SW 1271 (cell line): ENCODE measurements at places on chromosomes 16 and 17.

DNA sequence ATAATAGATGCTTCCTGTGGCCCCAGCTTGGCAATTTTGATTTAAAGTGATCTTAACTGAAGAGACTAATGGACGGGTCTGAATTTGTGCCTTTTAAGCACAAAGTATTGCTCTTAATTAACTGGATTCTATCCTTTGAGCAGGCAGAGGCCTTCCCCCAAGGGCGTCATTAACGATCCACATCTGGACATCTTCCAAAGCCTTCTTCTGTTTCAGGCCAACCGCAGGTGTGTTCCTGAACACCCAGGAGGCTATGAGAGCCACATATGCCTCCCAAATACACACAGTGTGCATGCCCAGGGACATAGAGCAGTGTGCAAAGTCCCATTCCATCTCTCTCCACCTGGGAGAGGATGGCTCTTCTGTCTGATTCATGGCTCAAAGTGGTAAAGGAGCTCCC lies 42.3 kb downstream of the MAPT start:
- DNase-seq: no peak

DNA sequence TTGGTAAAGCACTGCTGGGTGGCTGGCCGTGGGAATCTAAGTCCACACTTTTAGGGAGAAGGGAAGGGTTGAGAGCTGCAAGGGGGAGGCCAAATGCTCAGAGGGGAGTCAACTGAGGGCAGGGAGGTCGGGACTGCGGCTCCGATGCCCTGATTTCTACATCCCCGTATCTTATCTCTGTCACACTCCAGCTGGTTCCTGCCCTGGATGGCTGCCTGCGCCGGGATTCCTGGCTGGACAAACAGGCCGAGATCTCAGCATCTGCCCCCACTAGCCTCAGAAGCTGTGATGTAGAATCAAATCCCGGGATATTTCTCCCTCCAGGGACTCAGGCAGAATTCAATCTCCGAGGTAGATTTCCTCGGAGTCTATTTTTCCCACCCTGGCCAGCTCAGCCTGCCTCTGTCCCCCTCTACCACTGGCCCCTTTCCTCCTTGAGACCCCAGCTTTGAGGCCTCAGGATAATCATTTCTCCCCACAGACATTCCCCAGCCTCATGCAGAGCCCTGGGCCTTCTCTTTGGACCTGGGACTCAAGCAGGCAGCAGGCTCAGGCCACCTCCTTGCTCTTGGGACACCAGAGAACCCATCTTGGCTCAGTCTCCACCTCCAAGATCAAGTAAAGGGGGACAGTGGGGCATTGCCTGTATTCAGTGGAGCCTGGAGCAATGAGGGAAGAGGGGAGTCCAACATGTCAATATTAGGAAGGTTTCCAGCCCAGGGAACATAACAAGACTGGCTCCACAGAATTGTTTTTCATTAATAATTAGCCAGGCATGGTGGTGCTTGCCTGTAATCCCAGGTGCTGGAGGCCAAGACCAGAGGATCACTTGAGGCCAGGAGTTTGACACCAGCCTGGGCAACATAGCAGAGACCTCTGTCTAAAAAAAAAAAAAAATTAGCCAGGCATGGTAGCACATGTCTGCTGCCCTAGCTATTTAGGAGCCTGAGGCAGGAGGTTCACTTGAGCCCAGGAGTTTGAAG lies 1.8 kb downstream of the SHBG start:
- no peak for DNase-seq

DNA sequence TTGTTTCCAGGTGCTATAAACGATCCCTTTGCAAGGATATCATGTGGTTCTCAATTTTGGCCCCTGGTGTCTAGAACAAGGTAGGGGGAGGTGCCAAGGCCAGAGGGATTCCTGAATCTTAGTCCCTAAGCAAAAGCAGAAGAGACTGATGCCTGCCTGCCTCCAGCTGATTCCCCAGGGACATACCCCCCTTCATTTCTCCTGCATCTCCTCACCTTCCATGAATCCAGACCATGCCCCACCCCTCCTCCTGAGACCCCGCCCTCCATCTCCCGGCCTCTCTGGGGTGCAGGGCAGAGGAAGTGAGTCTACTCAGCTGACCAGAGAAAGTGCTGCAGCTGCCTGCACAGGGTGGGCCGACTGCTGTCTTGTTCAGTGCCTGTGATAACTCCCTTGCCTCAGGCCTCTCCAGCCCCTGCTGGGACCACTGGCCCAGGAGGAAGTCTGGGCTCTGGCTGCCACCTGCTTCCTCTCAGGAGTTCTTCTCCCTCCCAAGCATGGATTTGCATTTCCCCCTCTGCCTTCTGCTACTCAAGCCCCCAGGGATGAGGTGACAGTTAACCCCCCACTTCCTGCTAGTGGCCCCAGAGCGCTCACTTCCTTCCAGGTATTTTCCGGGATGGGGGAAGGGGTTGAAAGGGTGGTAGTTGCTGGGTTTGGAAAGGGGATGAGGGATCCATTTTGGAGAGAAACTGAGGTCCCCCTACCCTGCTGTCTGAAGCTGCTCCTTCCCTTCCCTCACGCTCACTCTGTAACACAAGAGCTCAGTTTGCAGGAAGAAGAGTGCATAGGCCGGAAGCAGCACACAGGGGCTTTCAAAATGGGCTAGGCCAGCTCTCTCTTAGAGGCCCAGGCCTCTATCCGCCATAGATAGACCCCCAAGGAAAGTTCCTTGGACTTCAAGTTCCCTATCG lies 10.5 kb upstream of the TSPOAP1 start:
- no peak for DNase-seq

- no peak for DNase-seq
These were observed 15.5 kb downstream of the RMI2 start for GRCh38 chr16:11360641-11361373.

- DNase-seq: peak; percentile 34
These were observed 196.2 kb upstream of the NLRP1 start for GRCh38 chr17:5780476-5780875.

DNA sequence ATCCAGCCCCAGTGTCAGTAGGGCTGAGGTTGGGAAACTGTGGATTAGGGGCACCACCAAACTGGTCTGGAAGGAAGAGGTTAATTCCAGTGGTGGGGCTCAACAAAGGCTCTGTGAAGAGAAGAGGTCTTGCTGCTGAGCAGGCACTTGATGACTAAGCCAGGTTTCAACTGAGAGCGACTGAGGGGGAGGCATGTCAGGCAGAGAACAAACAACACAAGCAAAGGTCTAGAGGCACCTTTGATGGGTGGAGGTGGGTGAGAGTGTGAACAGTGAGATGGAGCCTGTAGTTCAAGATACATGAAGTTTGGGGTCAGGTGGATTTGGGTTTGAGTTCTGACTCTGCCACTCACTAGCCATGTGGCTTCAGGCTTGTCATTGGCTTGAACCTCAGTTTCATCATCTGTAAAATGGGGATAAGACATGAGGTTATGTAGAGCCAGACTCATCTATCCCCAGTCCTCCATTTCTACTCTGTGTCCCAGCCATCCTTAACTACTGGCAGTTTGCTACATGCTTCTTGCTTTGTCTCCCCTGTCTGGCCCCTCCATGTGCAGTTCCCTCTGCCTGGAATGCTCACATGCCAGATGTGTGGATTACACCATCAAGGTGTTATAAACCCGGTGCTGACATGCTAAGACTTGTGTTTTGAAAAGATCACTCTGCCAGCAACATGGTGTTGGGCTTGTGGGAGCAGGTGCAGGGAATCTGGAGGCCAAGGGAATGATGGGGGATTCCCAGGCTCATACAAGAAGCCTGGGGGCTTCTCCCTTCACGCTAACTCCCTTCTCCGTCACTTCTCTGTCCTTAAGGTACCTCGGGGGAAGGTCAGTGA lies 3.0 kb upstream of the RMI2 start:
- DNase-seq: no peak

DNA sequence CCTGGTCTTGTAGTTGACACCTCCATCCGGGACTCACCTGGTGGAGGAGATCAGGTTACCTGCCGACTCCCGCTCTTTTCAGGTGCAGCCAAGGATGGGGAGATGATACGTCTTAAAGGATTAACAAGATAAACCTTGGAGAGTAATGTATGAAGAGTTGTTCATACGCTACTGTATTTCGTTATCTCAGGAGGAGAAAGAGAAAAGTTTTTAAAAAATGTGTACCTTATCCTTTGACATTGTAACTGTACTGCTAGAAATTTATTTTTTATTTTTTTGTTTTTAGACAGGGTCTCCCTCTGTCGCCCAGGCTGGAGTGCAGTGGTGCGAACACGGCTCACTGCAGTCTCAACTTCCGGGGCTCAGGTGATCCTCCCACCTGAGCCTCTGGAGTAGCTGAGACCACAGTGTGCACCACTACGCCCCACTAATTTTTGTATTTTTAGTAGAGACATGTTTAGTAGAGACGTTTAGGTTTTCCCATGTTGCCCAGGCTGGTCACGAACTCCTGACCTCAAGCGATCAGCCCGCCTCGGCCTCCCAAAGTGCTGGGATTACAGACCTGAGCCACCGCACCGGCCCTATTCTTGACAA lies 764 bp upstream of the SMURF2 start:
- DNase-seq: no peak

GRCh38 chr17:16464303-16465051 lies 27.5 kb downstream of the LRRC75A start:
- DNase-seq: no peak

- DNase-seq: no peak
These were observed 296.4 kb downstream of the GRIN2A start for GRCh38 chr16:9885876-9886275.

DNA sequence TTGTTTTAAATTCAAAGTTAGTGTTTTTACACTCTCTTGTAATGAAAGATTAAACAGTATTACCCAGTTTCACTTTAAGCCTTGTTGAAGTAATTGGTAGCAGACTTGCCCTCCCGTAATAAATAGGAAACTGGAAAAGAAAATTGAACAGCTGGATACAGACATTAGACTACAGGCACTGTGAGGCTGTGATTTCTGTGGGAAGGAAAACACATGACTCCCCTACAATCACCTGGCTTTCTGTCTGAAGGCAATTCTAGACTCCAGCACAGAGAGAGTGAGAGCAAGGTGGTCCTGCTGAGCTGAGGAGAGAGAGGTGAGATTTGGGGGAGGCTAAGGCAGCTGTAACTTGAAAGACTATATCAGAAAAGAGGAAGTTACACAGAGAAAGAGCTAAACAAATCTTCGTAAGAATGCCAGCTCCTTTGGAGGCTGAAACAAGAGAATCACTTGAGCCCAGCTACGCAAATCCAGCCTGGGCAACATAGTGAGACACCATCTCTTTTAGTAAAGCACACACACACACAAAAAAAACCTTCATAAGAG lies 57.8 kb upstream of the CDYL2 start:
- no peak for DNase-seq

DNA sequence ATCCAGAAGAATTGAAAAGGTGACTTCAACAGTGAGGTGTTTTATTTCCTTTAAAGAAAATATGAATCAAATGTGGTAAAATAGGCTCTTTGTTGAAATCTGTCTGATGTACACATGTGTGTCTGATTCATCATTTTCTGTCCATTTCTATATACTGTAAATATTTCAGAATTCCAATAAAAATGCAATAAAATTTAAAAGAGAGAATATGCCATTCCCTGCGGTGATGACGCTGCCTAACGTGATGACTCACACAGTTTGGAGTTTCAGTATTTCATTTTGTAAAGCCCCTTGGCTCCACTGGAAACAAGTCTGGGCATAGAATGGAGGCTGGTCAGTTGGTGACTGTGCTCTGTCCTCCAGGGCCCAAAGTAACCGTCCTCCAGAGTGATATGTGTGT lies 482.5 kb upstream of the CDH5 start:
- no peak for DNase-seq

- DNase-seq: no peak
These were observed 36.7 kb downstream of the GRIN2C start for GRCh38 chr17:74822939-74823367.

DNA sequence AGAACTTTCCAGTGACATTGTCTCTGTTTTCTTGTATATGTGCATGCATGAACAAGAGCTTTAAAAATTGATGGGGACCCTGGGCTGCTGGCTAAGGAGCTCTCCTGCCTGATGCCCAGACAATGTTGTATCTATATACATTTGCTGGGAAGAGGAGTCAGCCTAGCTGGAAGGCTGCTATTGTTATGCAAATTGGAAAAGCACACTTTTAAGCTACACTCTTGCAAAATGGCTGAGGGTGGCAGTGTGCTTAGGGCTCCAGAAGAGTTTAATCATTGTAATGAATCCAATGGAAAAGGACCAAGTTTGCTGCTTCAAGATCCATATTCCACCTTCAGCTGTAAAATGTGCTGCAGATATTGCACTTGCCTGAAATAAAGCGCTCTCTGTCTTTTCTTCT lies 171.8 kb downstream of the PRKCA start:
- DNase-seq: no peak

GRCh38 chr16:11297492-11298142 lies 16.5 kb upstream of the PRM1 start:
- DNase-seq: no peak

DNA sequence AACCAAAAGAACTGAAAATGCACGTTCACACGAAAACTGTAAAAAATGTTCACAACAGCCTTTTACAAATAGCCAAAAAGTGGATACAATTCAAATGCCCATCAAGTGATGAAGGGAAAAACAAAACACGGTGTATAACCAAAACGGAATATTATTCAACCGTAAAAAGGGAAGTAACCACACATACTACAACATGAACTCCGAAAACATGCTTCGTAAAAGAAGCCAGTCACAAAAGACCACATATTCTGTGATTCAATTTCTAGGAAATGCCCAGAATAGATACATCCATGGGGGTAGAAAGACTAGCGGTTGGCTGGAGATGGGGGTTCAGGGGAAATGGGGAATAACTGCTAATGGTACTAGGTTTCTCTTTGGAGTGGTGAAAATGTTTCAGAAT lies 81.5 kb upstream of the TRAP1 start:
- DNase-seq: no peak

DNA sequence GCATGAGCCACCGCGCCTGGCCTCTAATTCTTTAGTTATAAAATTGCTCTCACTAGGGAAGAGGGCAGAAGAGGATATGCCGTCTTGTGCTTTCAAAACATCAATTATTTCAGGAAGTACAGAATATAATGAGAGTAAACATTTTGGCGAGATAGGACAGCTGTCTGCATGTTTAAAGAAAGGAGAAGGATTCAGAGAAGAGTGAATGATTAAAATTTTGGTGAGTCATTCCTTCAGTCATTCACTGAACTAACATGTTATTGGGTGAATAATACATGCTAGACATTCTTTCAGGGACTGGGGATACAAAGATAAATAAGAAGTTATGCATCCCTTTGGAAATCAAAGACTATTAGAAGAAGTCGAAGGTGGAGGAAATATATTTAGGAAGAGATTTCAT lies 590.3 kb upstream of the GOT2 start:
- DNase-seq: no peak

DNA sequence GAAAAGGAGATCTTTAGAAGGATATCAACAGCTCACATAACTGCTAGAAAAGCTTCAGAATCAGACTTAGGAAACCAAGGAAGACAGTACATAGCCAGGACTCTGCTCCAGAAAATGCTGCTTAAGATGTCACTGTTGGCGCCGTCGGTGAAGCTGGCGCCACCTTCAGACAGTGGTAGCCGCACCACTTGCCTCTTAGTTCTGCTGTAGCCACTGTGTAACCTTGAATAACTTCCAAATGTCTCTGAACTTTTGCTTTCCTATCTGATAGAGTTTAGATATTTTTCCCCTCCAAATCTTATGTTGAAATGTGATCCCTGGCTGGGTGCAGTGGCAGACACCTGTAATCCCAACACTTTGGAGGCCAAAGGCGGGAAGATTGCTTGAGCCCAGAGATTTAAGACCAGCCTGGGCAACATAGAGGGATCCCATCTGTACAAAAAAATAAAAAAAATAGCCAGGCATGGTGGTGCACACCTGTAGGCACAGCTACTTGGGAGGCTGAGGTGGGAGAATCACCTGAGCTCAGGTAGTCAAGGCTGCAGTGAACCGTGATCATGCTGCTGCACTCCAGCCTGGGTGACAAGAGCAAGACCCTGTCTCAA lies 6.3 kb upstream of the USP31 start:
- DNase-seq: no peak
